ENCODE measurements at places on chromosomes 12 and 14.

DNA sequence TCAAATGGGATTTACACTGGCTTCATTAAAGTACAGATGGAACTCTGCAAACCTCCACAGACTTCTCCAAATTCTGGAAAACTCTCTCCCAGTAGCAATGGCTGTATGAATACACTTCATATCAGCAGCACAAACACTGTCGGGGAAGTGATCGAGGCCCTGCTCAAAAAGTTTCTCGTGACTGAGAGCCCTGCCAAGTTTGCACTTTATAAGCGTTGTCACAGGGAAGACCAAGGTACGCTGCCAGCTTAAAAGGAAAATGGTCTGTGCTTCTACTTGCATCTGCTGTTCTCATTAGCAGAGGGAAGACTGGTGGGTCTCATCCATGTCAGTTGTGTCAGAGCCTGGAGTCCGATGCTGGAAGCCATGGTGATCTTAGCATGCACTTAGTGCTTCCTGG, 71.0 kb downstream of the GNS start:
- no peaks in the 10 kb centered on the region for H3K4me1 ChIP-seq
- H3K27ac ChIP-seq: no peak overlapping the region
- no peak for DNase-seq

DNA sequence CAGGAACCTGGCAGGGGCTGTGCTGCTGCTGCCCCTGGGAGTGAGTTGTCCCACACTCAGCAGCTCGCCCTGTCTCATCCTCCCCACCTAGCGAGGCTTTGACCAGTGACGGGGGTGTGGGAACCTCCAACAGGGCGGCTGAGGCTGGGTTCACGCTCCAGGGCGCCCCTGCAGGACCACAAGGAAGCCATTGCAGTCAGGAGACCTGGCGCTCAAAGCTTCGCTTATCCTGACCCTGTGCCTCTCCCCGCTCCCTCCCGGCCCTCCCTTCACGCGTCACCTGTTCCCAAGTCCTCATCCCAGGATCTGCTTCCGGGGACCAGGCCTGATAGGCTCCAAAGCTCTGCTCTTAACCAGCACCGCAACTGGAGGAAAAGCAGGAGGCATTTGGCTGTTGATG, 272.0 kb upstream of the SFSWAP start:
- H3K36me3 ChIP-seq: no peaks in the 10 kb centered on the region
- no peaks in the 10 kb centered on the region for H3K4me1 ChIP-seq
- H3K27me3 ChIP-seq: no peaks in the 10 kb centered on the region
- peak; percentile 83 for DNase-seq

DNA sequence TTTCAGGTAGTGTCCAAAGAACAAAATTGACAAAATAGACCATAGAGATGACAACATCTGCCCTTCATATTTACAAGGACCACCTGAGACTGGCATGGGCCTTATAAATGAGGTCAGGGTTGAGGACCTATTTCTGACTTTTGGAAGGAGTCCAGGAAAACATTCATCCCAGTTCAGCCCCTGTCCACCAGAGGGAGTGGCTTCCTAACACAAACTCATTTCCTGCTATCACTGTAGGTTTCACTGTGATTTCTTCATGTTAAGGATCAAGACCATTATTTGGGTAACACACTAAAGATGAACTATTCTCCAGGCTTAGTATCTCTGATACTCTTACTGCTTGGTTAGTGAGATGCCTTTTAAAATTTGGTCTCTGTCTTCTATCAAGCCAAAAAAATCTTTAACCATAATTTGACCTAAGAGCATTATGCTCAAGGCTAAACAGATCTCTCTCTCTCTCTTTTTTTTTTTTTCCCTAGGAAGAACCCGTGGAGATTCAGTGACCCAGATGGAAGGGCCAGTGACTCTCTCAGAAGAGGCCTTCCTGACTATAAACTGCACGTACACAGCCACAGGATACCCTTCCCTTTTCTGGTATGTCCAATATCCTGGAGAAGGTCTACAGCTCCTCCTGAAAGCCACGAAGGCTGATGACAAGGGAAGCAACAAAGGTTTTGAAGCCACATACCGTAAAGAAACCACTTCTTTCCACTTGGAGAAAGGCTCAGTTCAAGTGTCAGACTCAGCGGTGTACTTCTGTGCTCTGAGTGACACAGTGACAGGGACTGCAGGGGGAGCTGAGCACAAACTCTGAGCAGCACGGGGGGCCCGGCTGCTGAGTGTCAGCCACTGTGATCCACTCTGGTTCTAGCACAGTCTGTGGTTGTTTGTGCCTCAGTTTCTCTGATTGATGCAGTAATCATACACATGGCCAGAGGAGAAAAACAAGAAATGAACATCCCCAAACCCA, 267.6 kb upstream of the OR4E1 start:
- no peaks in the 10 kb centered on the region for H3K4me1 ChIP-seq
- H3K4me3 ChIP-seq: no peak overlapping the region
- H3K36me3 ChIP-seq: no peaks in the 10 kb centered on the region
- no peaks in the 10 kb centered on the region for H3K27me3 ChIP-seq
- DNase-seq: peak; percentile 38

- H3K4me3 ChIP-seq: no peak overlapping the region
- no peaks in the 10 kb centered on the region for H3K27me3 ChIP-seq
- no peaks in the 10 kb centered on the region for H3K36me3 ChIP-seq
- DNase-seq: no peak
- H3K27ac ChIP-seq: no peak overlapping the region
Observed at GRCh38 chr12:103913100-103913499, 17.1 kb upstream of the HSP90B1 start.

DNA sequence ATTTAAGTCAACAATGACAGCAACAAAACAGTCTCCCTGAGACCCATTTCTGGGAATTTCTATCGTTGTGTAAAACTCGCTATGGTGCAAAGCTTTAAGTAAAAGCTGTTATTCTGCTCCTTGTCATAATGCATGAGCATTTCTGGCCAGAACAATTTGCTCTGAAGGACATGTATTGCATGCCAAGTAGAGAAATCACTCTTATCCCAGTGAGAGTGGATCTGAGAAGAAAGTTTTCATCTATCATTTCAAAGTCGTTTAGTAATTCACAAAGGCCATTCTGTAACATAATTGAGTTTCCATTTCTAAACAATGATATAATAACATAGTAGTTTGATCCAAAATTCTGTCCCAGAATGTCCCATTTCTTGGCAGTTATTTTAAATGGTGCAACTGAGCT, 86.6 kb downstream of the TBC1D30 start:
- H3K27me3 ChIP-seq: no peaks in the 10 kb centered on the region
- no peak overlapping the region for H3K27ac ChIP-seq
- DNase-seq: no peak
- no peaks in the 10 kb centered on the region for H3K36me3 ChIP-seq

GRCh38 chr12:114958538-114958937, 274.6 kb upstream of the TBX3 start:
- H3K4me3 ChIP-seq: no peak overlapping the region
- no peak for DNase-seq

DNA sequence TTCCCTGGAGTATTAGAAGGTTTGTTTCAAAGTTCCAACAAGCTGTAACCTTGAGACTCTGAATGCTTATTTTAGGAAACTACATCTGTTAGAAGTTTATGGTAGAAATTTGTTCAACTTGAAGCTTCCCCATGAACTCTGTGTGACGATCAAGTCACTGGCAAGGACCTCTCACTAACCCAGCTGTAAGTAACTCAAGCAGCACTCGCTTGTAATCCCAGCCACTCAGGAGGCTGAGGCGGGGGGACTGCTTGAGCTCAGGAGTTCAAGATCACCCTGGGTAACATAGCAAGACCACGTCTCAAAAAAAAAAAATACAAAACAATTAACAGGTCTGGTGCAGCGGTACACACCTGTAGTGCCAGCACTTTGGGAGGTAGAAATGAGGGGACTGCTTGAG, 25.6 kb downstream of the TESC start:
- H3K4me3 ChIP-seq: no peak overlapping the region
- peaks cover 2% of the 10 kb centered on the region for H3K4me1 ChIP-seq
- H3K36me3 ChIP-seq: no peaks in the 10 kb centered on the region
- DNase-seq: no peak

GRCh38 chr12:111443586-111443985, 37.9 kb downstream of the SH2B3 start:
- no peaks in the 10 kb centered on the region for H3K4me1 ChIP-seq
- no peak overlapping the region for H3K4me3 ChIP-seq
- H3K27ac ChIP-seq: no peak overlapping the region
- no peak for DNase-seq
- H3K36me3 ChIP-seq: peaks cover 37% of the 10 kb centered on the region
- H3K27me3 ChIP-seq: no peaks in the 10 kb centered on the region

DNA sequence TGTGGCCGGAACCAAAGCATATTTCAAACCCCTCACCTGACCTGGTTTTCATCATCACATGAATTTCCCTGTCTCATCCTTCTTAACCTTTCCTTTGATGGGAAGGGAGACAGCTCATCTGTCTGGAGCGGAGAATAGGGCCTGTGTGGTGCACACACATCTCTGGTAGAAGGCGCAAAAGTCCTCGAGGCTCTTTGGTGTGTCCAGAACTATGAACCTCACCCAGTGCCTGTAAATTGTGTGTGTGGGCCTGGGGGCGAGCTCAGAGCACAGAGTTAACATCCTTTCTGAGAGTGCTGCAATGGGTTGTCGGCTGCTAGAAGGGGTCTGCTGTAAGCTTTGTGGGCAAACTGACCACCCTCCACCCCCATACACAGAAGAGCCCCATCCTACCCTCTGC, 749 bp downstream of the GALNT6 start:
- peaks cover 3% of the 10 kb centered on the region for H3K36me3 ChIP-seq
- H3K27me3 ChIP-seq: no peaks in the 10 kb centered on the region
- H3K27ac ChIP-seq: no peak overlapping the region
- H3K4me3 ChIP-seq: peak overlapping the region; percentile 90
- no peak for DNase-seq

DNA sequence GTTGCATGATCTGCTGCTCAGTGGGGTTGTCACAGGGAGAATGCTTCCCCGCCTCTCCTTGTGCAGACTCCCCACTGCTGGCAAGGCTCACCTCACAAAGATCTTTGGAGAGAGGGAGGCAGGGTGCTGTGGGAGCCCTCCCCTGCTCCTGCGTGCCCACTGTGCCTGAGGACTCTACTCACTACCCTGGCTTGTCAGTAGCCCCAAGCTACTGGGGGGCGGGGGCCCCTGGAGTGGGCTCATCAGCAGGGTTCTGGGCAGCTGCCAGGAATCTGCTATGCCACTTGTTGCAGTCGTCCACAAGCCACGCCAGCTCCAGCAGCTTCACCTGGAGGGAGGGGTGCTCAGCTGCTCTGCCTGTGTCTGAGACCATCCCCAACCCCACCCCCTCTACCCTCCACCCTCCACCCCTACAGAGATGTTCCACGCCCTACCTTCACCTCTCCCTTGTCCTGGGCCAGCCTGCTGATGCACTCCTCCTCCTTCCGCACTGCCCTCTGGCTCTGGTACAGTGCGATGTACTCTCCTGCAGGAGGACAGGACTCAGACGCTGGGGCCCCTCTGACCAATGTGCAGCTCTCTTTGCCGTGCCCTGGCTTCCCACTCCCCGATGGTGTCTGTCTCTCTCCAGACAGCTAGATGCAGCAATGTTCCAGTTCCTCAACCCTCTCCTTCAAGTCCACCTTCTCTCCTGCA, 14.2 kb upstream of the BLTP3B start:
- H3K36me3 ChIP-seq: peaks cover 14% of the 10 kb centered on the region
- H3K4me3 ChIP-seq: no peak overlapping the region
- DNase-seq: no peak
- peaks cover 2% of the 10 kb centered on the region for H3K4me1 ChIP-seq

GRCh38 chr14:100466111-100466856, 120.9 kb downstream of the BEGAIN start:
- H3K4me3 ChIP-seq: peak overlapping the region; percentile 12
- peak; percentile 84 for DNase-seq
- H3K4me1 ChIP-seq: peaks cover 5% of the 10 kb centered on the region
- H3K27ac ChIP-seq: no peak overlapping the region

DNA sequence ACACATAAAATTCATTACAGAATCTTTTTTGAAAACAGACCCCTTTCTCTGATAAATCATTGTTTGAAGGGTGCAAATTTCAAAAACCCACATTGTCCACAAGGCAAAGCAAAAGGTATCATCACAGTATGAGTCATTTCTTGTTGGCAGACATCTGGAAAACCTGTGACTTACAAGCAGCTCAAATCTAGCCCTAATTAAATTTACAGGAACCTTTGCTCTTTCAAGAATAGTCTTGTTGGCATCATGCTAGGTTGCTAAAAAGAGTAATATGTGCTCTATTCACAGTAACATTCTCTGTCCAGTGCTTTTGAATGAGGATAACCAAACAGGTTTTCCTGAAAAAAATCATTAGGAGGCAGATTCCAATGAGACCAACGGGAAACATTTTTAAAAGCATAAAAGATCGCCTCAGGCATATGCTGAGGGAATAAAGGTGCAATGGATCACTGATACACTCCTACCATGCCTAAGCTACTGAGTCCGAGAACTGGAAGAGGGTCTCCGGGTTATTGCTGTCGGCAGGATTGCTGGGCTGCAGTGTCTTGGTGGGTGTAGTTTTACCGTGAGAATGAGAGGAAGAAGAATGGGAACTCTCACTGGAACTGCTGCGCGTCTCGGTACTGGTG, 55.5 kb upstream of the TTC7B start:
- no peak overlapping the region for H3K4me3 ChIP-seq
- H3K27me3 ChIP-seq: no peaks in the 10 kb centered on the region
- H3K36me3 ChIP-seq: peaks cover 2% of the 10 kb centered on the region
- DNase-seq: no peak
- H3K4me1 ChIP-seq: no peaks in the 10 kb centered on the region

GRCh38 chr12:56628671-56629458, 1.3 kb downstream of the BAZ2A start:
- H3K4me3 ChIP-seq: peak overlapping the region; percentile 97
- no peaks in the 10 kb centered on the region for H3K27me3 ChIP-seq
- no peak for DNase-seq
- peaks cover 14% of the 10 kb centered on the region for H3K4me1 ChIP-seq
- no peak overlapping the region for H3K27ac ChIP-seq

GRCh38 chr12:50824914-50825313, 17.8 kb upstream of the TMPRSS12 start:
- DNase-seq: no peak
- no peaks in the 10 kb centered on the region for H3K27me3 ChIP-seq
- no peaks in the 10 kb centered on the region for H3K36me3 ChIP-seq
- H3K27ac ChIP-seq: no peak overlapping the region

- no peak overlapping the region for H3K27ac ChIP-seq
- no peaks in the 10 kb centered on the region for H3K27me3 ChIP-seq
- no peaks in the 10 kb centered on the region for H3K4me1 ChIP-seq
- no peaks in the 10 kb centered on the region for H3K36me3 ChIP-seq
Observed at GRCh38 chr12:131015581-131016337, 62.1 kb downstream of the ADGRD1 start.

DNA sequence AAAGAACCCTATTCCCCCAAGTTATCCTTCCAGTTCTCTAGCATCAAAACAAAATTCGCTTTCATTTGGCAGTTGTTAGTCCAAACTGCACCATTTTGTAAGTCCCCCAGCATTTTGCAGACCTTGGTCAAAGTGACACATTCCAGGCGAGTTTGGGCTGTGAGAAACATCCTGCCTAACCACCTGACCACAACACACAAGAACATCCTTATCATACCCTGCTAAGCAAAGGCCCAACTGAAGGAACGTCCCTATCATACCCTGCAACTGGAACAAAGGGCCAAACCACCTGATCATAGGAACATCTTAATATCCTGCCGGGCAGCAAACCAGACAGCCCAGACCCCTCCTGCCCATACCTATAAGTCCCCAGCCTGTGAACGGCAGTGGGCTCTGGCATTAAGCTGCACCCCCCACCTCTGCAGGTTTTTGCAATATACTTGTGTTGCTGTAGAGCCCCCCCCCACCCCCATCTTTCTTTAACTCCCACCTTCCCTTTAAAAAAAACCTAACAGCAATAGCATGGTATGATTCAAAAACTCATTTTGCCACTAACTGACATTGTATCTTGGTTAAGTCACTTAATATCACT, 2.7 kb downstream of the PCNX4 start:
- peak overlapping the region; percentile 87 for H3K4me3 ChIP-seq
- H3K27ac ChIP-seq: no peak overlapping the region
- DNase-seq: peak; percentile 61
- no peaks in the 10 kb centered on the region for H3K27me3 ChIP-seq
- peaks cover 17% of the 10 kb centered on the region for H3K36me3 ChIP-seq

Measured in H9 (cell line).